ENCODE measurements at places on chromosomes 7 and 10. TPM values are rescaled to one million over a fixed set of nuclear protein-coding genes. Genes with fewer than 3 reads are reported as not detected.
A peak's percentile ranks its signal among the peaks of the same experiment; 100 is the strongest.

The CLEC2L gene
- total RNA-seq = not detected

The LRRC17 gene
- total RNA-seq = 3.0 TPM

- H3K4me1 ChIP-seq = no peaks in the 10 kb centered on the region
- H3K4me3 ChIP-seq = no peak overlapping the region
- H3K36me3 ChIP-seq = no peaks in the 10 kb centered on the region
Observed at GRCh38 chr7:77370606-77371005, 45.5 kb downstream of the GSAP start.

DNA sequence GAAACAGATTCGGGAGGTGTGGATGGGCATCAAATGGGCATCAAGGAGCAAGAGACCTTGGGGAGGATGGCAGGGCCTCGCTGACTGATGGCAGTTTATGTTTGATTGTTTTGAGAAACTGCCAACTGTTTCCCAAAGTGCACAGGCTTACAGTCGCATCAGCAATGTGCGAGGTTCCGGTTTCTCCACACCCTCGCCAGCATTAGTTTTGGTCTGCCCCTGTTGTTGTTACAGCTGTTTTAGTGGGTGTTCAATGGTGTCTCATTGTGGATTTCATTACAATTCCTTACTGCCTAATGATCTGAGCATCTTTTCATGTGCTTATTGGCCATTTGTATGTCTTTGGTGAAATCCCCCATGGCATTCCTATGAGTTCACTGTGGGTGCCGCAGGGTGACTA is 24.4 kb downstream of the AKR1E2 start:
- no peaks in the 10 kb centered on the region for H3K36me3 ChIP-seq
- H3K27ac ChIP-seq = no peak overlapping the region
- H3K4me3 ChIP-seq = no peak overlapping the region
- no peak for DNase-seq
- 0 out of 2 replicates have a peak, but pooled peaks cover 3% of the 10 kb centered on the region for H3K27me3 ChIP-seq

GRCh38 chr7:140640727-140641523 is at the start of gene DENND2A:
DENND2A (minus strand) TSS chr7:140640813; CDS start chr7:140602397, 38,416 bp downstream.
- no peaks in the 10 kb centered on the region for H3K36me3 ChIP-seq
- H3K27me3 ChIP-seq = peaks cover 24% of the 10 kb centered on the region
- peak within 1 kb of the TSS; percentile 69 for H3K4me3 ChIP-seq
- DNase-seq = peak; percentile 86

DNA sequence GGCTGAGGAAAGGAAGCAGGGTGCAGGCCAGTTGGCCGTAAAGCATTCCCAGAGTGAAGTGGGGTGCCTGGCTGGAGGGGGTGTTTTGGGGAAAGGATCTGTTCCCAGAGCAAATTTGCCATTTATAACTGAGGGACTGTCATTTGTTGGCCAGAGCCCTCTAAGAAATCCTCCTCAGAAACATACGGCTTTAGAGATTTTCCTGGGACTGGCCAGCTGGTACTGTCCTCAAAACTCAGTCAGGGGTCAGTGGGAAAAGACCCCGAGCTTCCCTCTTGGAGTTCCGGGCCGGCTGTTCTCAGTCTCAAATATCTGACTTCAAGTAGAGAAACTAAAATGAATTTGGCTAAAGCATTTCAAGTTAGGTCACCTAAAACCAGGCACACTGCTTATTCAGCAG is 55.9 kb downstream of the ETV1 start:
- DNase-seq = no peak
- H3K4me3 ChIP-seq = no peak overlapping the region
- H3K36me3 ChIP-seq = peaks cover 30% of the 10 kb centered on the region
- no peak overlapping the region for H3K27ac ChIP-seq
- H3K27me3 ChIP-seq = no peaks in the 10 kb centered on the region
- H3K4me1 ChIP-seq = no peaks in the 10 kb centered on the region

GRCh38 chr7:104123786-104124185 is 84.0 kb downstream of the ORC5 start:
- no peaks in the 10 kb centered on the region for H3K4me1 ChIP-seq
- no peak overlapping the region for H3K4me3 ChIP-seq
- H3K27ac ChIP-seq = no peak overlapping the region

DNA sequence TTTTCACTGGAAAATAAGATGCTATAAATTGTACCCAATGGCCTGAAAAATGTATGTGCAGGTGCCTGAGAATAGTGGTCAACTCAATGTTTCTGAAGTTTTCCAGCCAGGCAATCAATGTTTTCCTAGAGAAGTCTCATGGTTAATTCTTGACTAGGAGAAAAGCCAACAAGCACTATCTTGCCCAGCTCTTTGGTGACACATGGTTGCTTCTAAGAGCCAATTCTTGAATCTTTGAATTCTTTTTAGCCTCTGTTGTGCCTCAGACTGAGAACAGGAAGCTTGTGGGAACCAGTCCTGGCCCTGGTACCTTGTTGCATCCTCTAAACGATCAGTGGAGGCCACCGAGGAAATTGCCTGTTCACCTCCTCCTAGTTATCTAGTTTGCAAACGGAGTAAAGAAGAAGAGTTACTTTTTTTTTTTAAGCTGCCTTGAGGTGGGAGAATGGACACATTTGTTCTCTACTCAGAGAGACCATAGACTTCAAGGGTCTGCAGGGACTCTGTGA is 144.0 kb upstream of the MKLN1 start:
- peaks cover 12% of the 10 kb centered on the region for H3K4me1 ChIP-seq
- H3K36me3 ChIP-seq = no peaks in the 10 kb centered on the region
- no peak for DNase-seq
- no peaks in the 10 kb centered on the region for H3K27me3 ChIP-seq

Measured in H1 (cell line).